ENCODE measurements at places on chromosomes 2 and 18. TPM values are rescaled to one million over a fixed set of nuclear protein-coding genes. Genes with fewer than 3 reads are reported as not detected.
A peak's percentile ranks its signal among the peaks of the same experiment; 100 is the strongest.

- no peak for DNase-seq
These were observed 55.2 kb downstream of the MBP start for GRCh38 chr18:77077401-77077800.

DNA sequence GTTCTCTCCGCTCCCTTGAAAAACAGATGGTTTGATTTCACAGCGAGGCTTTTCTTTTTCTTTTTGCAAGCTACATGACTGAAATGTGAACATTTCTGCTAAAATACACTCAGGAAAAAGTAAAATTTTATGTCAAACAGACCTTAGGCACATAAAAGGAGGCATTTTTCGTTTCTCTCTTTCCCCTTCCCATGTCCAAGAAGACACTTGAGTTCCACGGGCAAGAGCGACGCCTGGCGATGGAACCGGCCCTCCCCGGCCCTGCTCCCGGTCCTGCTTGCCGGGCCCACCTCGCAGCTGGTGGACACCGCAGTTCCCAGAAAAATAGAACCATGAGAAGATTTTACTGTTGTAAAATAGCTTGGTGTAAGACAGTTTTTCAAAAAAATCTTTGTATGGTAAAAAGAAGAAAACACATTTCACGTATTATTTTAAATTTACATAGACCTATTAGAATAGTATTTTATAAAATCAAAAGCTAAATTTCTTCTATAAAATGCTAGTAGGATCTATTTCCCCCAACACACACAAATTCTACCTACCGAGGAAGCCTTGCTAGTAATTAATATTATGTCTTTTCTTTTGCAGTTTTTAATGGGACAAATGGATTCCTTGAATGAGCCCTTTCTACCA lies 2.3 kb upstream of the ALKAL2 start:
- peak; percentile 93 for DNase-seq

DNA sequence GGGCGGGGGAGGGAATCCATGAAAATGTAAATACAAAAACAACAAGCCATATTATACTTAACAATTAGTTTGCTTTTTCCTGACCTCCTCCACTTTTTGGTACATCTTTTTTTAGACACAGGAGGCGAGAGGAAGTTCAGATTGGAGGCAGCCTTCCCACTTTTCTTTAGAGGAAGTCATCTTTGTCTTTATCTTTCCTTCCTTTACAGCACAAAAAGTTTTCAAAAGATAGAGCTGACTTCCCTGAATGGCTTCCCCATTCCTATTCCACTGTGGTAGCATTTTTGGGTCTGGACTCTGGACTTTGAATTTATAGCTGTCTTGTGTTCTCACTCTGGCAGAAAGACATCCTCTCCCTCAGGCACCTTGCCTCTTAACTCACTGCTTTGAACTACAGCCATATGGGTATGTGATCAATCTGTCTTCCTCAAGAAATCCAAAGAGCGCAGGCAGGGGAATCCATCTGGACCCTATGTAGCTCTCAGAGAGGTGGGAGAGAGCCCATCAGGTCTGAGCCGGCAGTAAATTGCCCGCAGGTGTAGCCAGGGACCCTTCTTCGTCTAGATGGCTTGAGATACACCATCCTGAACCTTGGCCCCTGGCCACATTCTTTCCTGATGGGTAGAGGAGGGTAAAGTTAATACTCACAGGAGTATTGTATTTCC lies 101.9 kb downstream of the AQP4 start:
- no peak for DNase-seq

DNA sequence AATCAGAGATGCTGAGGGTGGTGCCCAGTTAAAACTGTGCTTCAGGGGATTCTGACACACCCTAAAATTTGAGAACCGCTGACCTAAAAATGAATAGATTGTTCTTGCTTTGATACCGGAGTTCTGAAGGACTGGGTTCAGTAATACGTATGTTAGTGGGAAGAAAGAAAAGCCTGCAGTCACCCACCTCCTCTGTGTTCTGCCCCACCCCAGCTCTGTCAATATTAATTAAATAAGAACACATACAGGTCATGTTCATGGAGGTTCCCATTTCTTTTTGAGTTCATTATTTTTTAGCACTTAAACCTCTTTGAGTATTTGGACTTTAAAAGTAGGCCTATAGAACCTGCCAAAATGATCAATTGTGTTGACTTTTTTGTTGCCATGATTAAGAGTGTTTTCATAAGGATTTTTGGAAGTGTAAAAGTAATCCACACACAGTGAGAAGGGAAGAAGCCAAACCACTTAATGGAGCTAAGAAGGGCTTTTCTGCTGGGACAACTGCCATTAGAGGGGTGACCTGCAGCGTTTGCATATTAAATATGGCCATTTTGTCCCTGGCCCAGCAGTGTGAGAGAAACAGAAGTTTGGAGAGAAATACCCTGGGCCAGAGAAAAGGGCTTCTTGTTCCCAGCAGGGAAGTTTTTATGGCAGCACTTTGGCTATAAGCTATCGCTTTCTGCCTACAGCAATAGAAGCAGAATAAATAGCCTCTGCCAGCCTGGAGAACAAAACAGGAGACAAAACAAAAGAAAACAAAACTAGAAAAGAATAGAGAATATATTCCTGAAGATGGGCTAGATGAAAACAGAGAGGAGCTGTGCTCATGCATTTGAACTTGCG lies 80.7 kb upstream of the RNF152 start:
- no peak for DNase-seq

Gene MFF
- 90.7 TPM for total RNA-seq

- DNase-seq = no peak
These were observed 91.3 kb upstream of the SEC11C start for GRCh38 chr18:59048378-59048777.

GRCh38 chr2:133438848-133439564 lies 129.3 kb downstream of the NCKAP5 start:
- DNase-seq = no peak

DNA sequence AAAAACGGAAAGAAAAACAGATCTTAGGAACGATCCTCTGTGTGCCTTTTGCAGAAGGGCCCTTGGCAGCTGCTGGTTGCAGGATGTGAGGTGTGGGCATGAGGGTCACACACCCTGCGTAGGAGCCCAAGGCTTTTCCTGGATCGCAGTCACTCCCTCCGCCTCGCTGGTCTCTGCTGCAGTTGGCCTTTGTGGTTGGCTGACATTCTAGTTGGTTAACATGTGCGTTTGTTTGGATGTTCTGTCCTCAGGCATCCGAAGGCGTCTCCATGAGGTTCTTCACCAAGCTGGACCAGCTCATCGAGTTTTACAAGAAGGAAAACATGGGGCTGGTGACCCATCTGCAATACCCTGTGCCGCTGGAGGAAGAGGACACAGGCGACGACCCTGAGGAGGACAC lies 61.7 kb downstream of the INPP5D start:
- no peak for DNase-seq

DNA sequence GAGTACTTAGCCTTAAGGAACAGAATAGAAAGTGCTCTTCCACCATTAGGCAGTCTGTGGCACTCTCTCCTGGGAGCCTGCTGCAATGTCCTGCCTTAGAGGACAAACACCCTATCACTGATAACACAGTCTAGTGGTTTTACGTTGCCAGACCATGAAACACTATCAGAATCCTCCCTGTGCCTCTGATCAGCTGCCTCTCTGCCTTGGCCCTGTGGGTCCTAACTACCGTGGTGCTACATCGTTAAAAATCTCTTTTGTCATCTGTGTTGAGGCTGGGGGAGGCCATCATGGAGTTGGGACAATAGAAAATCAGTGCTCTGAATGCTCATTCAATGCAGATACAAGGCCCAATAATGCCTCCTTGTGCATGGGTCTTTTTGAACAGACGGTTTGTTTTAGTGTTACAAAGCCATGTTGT lies 11.9 kb upstream of the APCDD1 start:
- no peak for DNase-seq

DNA sequence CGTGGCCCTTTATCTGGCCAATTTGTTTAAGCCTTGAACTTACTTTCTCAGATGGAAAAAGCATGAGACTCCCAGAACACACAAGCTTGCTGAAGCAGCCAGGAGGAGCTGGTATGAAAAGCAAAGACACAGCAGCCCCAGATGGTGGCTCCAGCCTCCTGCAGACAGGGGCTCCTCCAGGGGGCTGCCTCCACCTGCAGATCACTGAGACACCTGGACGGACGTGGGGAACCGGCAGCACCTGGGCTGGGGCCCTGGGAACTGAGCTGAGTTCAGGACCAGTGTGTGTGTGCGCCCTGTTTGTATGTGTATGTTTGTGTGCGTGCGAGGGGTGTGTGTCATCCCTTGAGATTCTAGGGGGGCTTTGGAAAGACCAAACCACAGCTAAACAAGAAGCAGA lies 8.6 kb downstream of the CYS1 start:
- DNase-seq = no peak

Gene KIAA2012
- total RNA-seq = 1.4 TPM
